ENCODE measurements at places on chromosomes 13 and 19.
A peak's percentile ranks its signal among the peaks of the same experiment; 100 is the strongest.

- DNase-seq: no peak
Measured at GRCh38 chr19:51203916-51204315, 21.0 kb upstream of the CD33 start.

- DNase-seq: no peak
Measured at GRCh38 chr13:48486362-48486761, 46.5 kb downstream of the RCBTB2 start.

- no peak for DNase-seq
Measured at GRCh38 chr13:27177852-27178251, 6.2 kb upstream of the USP12 start.

DNA sequence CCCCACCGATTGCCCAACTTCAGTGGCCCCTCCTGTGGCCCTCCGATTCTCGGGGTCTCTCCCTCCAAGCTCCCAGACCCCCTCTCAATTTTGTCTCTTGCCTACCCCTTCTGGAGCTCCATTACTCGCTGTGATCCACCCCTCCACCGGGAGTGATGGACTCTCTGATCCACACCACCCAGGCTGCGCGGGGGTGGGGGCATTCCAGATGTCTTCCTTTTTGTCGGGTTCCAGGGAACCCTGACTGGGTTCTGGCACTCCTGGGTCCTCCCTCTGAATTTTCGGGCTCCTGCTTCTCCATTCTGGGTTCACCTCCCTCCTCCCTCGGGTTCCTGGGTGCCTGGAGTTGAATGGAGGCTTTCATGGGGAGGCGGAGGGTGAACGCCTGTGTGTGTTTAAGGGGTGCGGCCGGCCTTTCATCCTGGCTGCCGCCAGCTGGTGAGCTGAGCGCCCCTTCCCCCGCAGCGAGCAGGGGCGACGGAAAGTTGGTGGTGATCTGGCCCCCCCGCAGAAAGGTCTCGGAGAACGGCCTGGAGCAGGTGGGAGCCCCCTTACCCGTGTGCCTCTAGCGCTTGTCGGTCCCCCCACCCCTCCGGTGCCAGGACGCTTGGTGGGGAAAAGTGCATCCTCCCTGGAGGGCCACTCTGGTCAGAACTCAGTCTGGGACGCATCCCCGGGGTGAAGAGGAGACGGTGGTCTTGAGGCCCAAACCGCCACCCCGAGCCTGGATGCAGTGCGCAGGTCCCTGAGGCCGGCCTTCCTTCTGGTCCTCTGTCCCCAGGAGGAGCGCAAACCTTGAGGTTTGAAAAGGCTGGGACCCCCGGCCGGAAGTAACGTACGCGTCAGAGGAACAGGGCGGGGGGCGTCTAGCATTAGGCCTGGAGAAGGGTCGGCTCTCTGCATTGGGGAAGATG, 1.6 kb downstream of the MISP3 start:
- peak; percentile 38 for DNase-seq

DNA sequence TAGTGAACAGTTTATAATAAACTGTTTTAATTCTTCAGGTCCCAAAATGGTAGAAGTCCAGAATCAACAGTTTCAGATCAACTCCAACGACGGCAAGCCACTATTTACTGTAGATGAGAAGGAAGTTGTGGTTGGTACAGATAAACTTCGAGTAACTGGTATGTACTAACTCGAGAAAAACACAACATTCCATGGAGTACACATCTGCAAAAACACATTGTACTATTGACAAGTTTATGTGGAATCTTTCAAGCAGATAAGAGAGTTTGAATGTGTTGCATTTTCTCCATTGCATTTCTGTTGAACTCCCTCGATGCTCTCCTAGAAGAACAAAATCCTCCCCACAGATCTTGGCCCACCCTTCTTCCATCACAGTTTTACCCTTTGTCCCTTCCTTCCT, 98.5 kb downstream of the SGCG start:
- no peak for DNase-seq

- no peak for DNase-seq
Measured at GRCh38 chr13:77265336-77265735, 61.6 kb downstream of the MYCBP2 start.

- no peak for DNase-seq
Measured at GRCh38 chr13:34655554-34655953, 286.5 kb upstream of the NBEA start.

DNA sequence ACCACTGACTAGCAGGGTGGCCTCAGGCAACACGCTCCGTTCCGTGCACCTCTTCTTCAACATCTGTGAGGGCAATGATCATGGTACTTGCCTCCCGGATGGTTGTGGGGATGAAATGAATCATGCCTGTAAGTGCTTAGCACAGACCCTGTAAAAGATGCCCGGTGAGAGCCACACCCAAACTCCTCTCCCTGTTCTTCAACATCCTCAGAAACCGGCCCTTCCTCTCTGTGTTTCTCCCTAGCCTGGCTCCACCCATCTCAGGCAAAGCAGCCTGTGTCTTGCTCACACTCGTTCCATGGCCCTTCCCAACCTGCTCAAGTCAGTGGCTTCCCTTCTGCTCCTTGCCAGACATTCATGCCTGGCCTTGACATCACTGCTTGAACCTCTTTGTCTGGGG, 5.8 kb upstream of the DMKN start:
- peak; percentile 28 for DNase-seq

GRCh38 chr19:22623841-22624221, 10.3 kb upstream of the ZNF492 start:
- DNase-seq: no peak

GRCh38 chr19:34041925-34042521, 130.3 kb upstream of the LSM14A start:
- DNase-seq: peak; percentile 21

DNA sequence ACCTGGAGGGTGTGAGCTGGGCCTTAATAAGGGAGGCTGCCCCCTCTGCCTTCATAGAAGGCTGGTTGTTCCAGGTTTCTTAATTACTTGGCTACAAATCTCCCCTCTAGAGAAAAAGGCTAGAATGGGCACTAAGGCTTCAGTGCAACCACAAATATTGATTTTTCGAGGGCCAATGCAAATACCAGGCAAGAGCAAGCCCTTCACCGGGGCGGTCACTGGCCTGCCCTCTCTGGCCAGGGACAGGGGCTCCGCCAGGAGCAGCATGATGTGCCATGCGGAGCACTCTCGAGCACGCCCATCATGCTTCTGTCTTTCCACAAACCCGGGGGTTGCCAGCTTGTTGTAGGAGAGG, 127.8 kb upstream of the SPACA7 start:
- DNase-seq: no peak

DNA sequence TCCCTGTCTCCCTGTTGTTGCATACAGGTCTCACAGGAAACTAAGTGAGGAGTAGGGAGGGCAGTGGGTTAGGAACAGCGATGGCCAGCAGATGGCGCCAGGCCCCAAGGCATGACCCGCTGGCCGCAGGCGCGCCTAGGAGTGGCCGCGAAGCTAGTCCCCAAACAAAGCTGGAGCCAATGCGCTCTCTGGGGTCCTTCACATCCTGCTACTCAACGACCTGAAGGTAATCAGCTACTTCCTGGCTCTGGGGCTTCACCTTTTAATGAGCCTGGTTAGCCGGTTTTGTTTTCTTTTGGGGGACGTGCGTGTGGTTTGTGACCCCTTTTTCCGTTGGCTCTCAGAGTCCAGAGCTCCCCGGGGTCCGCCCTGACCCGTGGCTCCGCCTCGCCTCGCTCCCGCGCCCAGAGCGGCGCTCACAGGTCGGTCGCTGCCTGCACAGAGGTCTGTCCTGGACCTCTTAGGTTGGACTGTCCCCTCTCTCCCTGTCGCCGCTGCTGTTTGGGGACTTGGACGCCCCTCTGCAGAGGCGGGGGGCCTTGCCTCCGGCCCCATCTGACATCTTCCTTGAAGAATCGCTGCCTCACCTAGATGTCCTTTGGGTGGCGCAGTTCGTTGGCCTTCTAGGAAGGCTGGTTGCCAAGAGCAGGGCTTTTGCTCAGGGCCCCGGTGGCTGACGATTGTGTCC, 62.2 kb upstream of the GTF3A start:
- peak; percentile 87 for DNase-seq

DNA sequence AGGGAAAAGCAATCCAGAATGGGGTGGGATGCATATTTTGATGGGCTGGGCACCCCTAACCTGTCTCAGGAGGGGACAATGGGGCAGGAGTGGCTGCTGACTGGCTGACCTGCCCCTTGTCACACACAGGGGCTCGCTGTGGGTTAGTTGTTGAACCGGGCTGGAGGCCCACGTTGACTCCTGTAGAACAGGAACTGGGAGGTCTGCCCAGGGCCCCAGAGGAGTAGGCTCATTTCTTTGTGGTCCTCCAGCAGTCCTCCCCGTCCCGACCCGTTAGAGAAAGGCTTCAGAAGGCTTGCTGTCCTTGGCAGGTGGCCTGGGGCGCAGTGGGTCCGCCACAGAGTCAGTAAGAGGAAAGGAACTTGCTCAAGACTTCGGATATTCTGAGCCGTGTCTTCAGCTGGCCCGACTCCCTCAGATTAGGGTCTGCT, 70.1 kb downstream of the COL4A1 start:
- DNase-seq: no peak

DNA sequence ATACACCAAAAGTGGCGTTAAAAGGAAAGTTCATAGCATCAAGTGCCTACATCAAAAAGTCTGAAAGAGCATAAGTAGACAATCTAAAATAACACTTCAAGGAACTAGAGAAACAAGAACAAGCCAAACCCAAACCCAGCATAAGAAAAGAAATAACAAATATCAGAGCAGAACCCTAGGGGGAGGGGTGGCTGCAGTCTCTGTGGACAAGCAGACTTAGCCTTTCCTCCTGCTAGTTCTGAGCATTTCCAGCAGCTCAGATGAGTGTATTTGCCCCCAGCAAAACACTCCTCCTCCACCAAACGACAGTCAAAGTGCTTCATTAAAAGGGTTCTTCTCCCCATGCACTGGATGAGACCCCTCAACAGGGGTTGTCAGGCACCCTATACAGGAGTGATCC, 7.1 kb upstream of the ZNF90 start:
- no peak for DNase-seq

GRCh38 chr19:54193011-54193410, 1.9 kb downstream of the TSEN34 start:
- DNase-seq: no peak

DNA sequence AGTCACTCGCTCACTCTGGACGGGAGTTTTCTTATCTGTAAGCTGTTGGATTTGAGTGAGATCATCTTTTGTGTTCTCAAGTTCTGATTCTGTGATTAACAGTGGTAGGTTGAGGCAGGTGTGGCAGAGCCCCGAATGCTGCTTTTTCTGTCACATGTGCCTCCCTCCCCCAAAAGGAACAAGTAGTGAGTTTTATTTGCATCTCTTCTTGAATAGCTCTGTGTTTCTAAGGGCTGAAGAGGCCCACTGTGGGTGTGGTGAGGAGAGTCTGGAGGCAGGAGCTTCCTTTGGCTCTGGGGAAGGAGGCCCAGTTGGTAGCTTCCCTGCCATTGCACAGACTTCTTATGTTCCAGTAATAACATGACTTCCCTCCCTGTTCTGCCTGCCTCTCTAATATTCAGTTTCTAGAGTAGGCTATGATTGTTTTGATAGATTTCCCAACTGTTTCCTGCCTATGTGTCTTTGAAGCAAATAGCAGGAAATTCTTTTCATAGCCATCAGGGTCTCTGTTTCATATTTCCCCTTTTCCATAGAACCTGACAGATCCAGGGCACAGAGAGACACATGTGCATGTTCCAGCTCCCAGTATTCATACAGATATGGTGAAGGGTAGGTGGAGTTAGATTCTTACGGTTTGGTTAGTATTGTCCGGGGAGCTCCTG, 23.9 kb upstream of the CXCL17 start:
- no peak for DNase-seq

GRCh38 chr19:6608940-6609339, 18.0 kb upstream of the CD70 start:
- DNase-seq: no peak
